ENCODE measurements at places on chromosomes 12 and 14.

DNA sequence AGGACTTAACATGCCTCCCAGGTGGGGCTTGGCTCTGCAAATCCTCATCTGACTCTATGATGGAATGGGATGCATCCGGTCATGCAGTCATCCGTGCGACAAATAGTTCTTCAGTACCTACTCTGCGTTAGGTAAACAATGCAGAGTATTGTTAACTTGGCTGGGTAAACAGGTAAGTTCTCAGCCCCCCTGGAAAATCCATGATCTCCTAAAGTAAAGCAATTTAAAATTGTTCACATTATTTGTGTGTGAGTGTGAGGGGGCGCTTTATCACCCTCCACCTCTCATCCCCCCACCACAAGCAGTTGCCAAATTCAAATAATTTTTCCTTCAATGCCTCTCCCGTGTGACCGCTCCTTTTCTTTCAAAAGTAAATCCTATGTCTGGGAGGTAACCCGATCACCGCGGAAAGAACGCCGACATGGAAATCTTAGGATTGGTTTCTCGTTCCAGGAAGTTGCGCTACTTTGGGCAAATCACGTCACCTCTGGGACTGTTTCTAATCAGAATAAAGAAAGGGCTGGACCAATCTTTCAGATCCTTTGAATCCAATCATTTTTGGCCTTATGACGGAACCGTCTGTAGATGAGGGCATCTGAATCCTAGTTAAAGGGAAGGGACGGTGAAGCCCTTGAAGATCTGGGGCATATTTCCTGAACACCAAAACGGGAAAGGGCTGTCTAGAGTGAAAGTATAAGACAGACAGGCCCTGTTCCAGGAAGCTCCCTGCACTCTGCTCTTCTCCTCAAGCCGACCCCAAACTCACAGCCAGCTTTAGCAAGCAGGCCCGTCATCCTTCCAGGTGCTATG lies 44.0 kb upstream of the SINHCAF start:
- no peak for DNase-seq

DNA sequence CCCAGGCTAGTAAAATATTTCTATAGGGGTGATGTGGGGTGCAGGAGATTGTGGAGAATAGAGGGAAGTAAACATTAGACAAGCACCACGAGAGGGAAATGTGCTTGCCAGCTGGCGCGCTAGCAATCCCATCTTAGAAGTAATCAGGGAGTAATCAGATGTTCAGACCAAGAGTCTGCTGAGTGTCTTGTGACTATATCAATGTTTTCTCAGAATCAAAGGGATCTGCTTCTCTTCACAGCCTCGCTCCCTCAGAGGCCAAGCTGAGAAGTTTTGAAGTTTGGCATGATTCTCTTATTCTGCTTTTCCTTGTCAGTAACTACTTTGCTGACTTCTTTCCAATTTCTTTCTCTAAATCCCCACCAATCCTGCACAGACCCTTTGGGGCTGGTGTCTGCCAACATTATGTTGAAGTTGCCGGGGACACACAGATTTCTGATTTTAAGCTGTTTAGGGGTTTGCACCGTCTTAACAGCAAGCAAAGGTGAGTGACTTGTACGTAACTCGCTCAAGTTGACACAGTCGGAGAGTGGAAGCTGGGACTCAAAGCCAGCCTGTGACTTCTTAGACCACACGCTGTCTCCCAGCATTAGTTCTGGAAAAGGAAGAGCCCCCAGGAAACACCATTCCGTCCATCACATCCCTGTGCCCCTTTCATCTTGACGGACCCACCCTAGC lies 22.0 kb upstream of the TSPAN9 start:
- no peak for DNase-seq

GRCh38 chr14:95901054-95901453 lies 24.4 kb downstream of the TUNAR start:
- no peak for DNase-seq

- DNase-seq: no peak
Observed at GRCh38 chr14:72528863-72529175, 365.1 kb downstream of the DPF3 start.

DNA sequence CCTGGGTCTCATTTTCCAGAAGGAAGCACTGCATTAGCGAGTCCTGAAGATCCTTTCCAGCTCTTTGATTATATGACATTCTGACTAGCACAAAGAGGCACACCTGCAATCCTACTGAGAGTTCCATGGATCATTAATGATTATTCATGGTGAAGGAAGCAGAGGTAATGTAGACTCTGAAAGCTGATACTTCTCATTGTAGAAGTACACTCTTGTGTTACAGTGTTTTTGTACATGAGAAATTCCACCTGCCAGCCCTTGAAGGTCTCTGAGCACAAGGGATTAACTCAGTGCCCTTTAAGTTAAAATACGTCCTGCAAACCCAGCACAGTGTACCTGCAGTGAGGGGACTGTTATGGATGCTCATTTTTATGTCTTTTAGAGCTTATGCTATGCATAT lies 558.8 kb upstream of the FBXO33 start:
- no peak for DNase-seq

DNA sequence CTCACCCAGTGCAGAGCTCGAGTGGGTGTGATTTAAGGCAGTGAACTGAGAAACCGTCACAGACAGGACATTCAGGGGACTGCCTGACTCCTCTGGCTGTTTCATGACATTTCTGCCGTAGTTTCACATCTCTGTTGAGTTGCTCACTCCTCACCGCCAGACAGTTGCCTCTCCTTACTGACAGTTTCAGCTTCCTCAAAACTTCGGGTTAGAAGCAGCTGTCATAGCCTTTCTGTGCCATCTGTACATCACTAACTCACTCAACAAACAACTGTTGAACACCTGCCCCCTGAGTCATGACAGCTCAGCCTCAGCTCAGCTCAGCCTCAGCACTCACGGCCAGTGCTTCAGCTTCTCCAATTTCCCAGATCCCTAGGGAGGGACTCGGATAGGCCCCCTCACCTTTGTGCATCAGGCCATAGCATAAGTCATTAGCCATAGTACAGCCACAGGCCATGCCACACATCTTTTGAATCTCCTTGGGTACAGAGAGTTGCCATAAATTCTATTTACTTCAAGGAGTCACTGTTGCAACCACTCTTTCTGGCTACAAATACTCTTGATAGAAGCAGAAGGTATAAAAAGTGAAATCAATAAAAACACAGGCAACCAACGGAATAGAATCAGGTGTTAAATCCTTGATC lies 6.2 kb upstream of the SLC15A4 start:
- DNase-seq: peak; percentile 62

- no peak for DNase-seq
Observed at GRCh38 chr12:66552716-66553115, 126.2 kb downstream of the GRIP1 start.

DNA sequence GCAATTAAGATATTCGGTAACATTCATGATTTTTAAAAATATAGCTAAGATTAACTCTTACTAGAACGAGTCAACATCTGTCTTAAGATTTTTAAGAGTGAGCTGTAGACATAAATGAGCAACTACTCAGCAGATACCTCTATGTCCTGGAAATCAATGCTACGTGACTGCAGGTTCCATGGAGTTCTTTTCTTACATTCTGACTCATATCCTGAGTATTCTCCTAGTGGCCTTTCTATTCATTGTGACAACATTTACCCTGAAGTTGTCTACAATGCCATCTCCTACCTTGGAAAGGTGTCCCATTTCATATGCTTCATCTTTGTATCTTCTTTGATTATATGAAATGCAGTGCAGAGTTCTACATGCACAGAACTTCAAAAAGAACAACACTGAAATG lies 59.9 kb downstream of the PKP2 start:
- no peak for DNase-seq

GRCh38 chr14:33120341-33120740 lies 181.7 kb downstream of the NPAS3 start:
- DNase-seq: no peak

DNA sequence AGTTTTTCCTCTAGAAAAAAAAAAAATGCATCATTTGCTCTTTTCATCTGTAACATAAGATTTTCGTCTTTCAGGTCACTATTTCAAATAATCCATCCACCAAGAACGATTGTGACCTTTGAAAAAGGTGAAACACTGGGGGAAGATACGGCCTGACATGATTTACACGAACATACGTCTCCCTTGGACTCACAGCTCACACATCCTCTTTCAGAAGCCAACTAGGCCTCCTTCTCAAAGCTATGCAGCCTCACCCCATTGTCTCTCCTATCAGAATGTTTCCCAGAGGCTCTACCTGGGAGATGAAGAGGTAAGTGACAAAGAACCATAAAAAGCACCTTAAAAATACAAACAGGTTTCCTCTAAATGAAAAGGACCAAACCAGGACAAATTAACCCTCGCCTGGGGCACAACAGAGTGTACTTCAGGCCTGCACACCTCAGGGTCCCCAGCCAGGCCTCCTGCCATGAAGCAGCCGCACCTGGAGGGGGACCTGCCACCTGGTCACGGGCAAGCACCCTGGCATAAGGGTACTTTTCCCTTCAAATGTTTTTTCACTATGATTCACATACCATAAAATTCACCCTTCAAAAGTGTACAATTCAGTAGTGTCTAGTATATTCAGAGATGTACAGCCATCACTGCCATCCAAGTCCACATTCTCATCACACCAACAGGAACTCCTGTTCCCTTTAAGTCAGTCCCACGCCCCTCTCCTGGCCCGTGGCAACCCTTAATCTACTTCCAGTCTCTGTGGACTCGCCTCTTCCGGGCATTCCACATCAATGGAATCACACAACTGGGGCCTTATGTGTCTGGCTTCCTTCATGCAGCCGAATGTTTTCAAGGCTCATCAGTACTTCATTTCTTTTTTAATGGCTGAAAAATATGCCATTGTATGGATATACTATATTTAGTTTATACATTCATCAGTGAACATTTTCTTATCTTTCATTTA lies 5.4 kb downstream of the SLC15A4 start:
- no peak for DNase-seq

DNA sequence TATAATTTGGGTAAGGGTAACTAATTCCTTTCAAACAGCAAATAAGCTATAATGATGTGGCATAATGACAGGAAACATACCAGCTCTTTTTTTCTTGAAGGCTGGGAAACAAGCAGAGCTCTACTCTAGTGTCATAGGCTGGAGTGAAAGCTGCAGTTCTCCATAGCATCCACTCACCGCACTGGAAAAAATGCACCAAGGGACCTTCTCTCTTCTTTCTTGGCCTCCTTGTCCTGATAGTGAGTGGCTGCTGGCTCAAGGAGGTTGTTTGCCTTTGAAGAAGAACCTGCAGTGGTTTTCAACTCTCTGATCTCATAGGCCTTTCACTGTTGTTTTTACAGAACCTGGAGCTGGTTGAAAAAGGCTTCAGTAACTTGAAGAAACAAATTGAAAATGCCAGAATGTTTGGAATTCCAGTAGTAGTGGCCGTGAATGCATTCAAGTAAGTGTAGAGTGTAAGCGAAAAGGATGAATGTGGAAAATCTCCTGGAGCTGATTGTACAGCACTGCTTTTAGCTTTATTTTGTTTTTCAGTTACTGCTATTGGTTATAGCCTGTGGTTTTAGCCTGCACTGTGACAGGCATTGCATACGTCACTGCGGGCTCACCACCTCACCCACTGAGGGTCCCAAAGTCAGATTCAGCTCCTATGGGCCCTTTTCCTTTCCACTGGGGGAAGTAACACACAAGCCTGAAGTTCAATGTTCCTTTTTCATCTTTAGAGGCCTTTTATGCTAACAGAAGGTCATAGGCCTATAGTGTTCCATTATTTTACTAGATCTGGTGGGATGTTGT lies 17.2 kb upstream of the AKAP5 start:
- DNase-seq: no peak

GRCh38 chr14:31261859-31262731 lies 54.5 kb upstream of the HECTD1 start:
- DNase-seq: no peak

DNA sequence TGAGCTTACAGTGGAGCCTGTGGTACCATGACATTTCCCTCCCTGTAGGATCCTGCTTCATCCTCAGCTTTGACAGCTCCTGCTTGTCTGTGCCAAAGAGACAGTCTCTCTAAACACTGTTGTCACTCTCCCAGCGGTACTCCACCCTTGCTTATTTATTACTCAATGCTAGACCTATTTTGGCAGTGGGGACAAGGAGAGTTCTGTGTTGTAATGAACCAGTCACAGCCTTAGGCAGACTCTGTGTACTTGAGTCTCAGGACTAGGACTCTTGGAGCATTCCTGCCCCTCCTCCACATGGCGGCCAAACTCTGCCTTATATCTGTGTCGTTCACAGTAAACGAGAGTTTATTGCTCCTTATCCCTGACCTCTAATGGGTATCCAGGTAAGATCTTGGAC lies 70.9 kb downstream of the PIK3C2G start:
- DNase-seq: no peak

GRCh38 chr14:64654901-64655300 lies 49.3 kb upstream of the PLEKHG3 start:
- no peak for DNase-seq

DNA sequence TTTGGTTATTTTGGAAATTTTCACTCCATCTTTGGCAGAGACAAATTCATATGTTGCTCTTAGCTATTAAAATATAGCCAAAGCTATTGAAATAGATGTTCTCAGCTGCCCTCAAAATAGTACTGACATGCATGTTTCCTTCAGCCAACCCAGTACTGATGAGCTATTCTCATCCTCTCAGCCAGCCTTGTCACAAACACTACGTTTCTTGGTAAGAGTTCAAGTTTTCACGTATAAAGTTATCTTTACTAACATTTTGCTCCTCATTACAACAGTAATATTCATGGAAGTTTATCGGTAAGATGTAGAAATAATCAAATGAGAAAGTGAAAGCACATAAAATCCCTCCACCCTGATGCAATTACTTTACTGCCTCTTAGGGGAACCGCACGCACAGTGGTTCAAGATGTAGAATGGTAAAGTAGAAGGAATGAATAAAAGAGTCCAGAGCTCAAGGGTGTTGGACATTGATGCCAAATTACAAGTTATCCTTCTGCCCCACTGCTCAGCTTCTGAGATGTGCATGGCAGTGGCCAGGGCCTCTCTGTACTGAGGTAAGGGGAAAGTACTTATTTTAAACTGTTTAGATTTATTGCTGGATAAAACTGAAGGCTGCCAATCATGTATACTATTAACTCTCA lies 20.7 kb downstream of the GCH1 start:
- DNase-seq: no peak

- no peak for DNase-seq
Observed at GRCh38 chr14:103547941-103548462, 14.5 kb downstream of the BAG5 start.

GRCh38 chr12:96230646-96231045 lies 36.5 kb downstream of the ELK3 start:
- no peak for DNase-seq

DNA sequence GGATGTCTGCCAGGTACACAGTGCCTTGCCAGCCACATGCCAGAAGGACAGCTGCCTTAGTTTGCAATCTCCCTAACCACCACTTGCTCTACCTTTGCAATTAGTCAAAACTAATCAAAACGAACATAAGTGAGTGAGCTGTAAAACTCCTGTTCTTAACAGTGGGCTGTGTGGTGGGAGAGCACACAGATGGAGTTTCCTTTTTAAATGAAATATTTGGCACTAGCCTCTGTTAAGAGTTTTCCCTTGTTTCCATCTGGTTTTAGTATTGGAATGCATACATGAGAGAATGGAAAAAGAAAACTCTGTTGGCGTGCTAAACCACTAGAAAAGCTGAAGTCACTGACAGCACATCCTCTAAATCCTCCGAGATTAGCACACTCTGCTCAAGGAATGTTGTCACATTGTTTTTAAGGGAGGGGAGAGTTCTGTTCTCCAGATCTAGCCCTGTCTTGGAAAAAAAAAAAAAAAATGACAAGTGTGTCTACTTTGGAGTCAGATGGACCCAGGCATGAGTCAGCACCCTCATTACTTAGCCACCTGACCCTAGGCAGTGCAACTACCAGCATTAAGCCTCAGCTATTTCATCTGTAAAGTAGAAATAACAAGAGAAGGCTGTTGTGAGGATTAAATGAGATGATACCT lies 83.9 kb downstream of the STXBP6 start:
- no peak for DNase-seq

GRCh38 chr14:87824266-87824665 lies 168.7 kb downstream of the GALC start:
- DNase-seq: no peak
